ENCODE measurements at places on chromosomes 6 and 20.

DNA sequence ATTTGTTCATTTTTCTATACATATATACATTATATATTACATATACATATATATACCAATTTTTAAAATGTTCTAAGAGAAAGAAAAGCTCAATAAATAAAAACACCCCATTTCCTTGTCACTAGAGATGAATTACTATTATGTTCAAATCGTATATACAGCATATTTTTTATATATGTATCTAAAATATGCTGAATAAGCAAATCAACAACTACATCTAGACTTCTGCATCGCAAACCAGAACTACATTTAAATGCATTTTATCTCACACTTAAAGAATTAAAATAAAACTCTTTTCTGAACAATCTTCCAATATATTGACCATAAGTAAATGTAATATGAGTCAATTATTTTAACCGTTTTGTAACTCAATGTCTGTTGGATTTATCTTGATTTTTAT, 133.9 kb downstream of the LAMA2 start:
- no peak for DNase-seq

GRCh38 chr6:29490552-29490951, 2.8 kb upstream of the MAS1L start:
- no peak for DNase-seq

- no peak for DNase-seq
These were observed 65.5 kb downstream of the SOBP start for GRCh38 chr6:107555449-107555848.

- DNase-seq: no peak
These were observed 801 bp downstream of the FBXL4 start for GRCh38 chr6:98946879-98947410.

GRCh38 chr6:24019393-24019792, 106.6 kb upstream of the NRSN1 start:
- no peak for DNase-seq

DNA sequence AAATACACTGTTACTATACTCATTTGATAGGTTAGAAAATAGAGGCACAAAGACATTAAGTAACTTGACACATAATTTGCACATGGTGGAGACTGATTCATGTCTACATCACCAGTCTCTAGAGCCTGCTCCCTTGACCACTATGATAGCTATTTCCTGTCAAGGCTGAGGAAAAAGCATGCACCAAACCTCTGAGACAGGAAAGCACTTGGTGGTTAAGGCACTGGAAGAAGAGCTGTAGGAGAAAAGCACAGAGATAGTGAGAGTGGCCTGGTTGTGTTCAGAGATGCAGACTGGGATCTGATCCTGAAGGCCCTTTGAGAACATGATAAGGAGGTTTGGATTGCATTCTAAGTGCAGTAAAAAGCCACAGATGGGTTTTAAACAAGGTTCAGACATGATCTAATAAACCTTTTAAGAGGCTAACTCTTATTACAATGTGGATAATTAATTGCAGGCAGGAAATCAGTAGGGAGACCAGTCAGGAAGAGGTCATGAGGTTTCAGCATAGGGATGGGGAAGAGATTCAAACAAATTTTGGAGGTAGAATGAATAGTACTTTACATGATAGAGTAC, 168.9 kb downstream of the PHF3 start:
- DNase-seq: no peak

DNA sequence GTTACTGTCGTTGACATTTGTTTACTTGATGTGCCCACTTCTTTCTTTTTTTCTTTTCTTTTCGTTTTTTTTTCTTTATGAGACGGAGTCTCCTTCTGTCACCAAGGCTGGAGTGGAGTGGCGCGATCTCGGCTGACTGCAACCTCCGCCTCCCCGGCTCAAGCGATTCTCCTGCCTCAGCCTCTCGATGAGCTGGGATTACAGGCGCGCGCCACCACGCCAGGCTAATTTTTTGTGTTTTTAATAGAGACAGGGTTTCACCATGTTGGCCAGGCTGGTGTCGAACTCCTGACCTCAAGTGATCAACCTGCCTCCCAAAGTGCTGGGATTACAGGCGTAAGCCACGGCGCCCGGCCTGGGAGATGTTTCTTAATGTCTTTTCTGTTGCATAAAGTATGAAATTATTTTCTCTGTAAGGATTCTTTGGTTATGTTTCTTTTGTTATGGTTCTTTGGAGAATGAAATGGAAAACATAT, 33.3 kb upstream of the PRSS16 start:
- DNase-seq: no peak

- DNase-seq: no peak
These were observed 10.0 kb downstream of the SIM1 start for GRCh38 chr6:100454551-100455229.

- DNase-seq: no peak
These were observed 119.4 kb upstream of the GJE1 start for GRCh38 chr6:142013287-142013686.

- DNase-seq: no peak
These were observed 40.9 kb downstream of the VSTM2L start for GRCh38 chr20:37943501-37944455.

- no peak for DNase-seq
These were observed 1.3 kb upstream of the SDCBP2 start for GRCh38 chr20:1330075-1330830.

GRCh38 chr6:42766163-42766670, 15.6 kb upstream of the BICRAL start:
- no peak for DNase-seq

GRCh38 chr6:39083231-39083634, 31.8 kb downstream of the SAYSD1 start:
- no peak for DNase-seq

GRCh38 chr6:116326181-116326671, 44.5 kb upstream of the DSE start:
- DNase-seq: no peak

- no peak for DNase-seq
These were observed 28.4 kb upstream of the MAFB start for GRCh38 chr20:40717343-40717865.

DNA sequence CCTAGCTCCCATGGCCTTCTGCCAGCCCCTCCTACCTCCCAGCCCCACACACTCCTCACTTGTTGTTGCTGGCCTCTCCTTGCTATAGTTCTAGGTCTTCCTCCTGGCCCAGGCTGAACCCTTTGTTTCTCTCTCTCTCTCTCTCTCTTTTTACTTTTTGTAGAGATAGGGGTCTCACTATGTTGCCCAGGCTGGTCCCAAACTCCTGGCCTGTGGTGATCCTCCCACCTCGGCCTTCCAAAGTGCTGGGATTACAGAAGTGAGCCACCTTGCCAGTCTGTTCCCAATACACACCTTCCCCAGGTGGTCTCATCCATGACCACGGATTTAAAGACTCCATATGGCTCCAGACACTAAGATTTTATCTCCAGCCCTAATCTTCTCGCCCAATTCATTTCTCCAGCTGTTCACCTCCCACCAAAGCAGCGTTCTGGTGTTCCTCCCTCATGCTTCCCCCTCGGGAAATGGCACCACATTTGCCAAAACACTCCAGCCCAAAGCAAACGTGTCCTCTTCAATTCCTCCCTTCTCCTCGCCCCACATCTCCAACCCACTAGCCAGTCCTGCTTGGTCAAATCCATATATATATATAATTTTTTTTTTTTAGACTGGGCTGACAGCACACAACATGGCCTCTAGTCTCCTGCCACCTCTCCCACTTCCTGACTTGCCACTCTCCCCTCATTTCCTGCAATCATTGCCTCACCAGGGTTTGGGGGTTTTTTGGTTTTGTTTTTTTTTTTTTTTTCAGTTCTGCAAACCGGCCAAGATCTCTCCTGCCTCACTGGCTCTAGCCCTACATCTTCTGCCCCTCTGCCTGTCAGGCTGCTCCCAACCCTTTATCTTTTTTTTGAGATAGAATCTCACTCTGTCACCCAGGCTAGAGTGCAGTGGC, 104.4 kb downstream of the NCR2 start:
- DNase-seq: no peak

GRCh38 chr6:26554697-26555504, 16.7 kb downstream of the HMGN4 start:
- no peak for DNase-seq

- no peak for DNase-seq
These were observed 14.8 kb downstream of the TRIM31 start for GRCh38 chr6:30097902-30098768.

- DNase-seq: no peak
These were observed 14.8 kb upstream of the HLA-DRB1 start for GRCh38 chr6:32604434-32604877.

- no peak for DNase-seq
These were observed 46.5 kb downstream of the ADTRP start for GRCh38 chr6:11732036-11732631.

GRCh38 chr20:31505903-31506302, 8.3 kb upstream of the HM13 start:
- DNase-seq: no peak

- no peak for DNase-seq
These were observed 16.5 kb downstream of the RIPOR2 start for GRCh38 chr6:24919056-24919892.

DNA sequence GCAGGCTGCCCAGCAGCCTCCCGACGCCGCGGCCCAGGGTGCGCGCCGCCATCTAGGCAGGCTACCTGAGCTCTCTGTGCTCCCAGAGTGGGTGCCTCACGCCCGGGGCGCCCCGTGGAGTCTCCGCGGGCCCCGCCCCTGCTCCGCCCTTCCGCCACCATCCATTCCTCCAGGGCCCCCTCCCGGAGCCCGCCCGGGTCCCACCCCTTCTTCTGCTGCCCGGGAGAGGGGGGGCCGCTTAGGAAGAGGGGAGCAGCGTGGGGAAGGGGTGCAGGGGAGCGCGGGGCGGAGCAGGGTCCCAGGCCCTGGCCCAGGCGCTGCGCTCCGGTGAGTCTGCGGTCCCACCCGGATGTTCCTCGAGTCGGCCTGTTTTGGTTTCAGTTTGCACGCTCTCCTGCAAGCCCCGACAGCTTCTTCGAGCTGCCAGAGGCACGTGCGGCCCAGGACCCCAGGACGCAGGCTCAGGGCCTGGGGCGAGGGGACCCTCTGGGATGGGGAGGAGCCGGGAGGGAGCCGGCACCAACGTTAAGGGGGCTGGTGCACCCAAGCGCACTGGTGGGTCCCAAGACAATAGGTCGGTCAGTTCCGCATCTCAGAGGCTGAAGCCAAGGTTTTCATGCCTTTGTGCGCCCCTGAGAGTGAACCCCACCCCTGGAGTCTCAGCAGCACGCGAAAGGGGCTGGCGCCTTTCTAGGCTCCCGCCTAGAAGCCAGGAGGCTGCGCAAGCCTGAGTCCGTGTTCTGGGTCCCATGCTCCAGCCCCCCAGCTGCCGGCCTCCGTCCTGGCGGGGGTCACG, at the start of gene ACSS1:
TSS of gene ACSS1 (minus strand) at position 89 of the 796 bp plus-strand sequence. CDS start at position 52, 37 bp downstream.
- no peak for DNase-seq

GRCh38 chr20:63289311-63290135, 3.5 kb upstream of the COL20A1 start:
- DNase-seq: no peak

DNA sequence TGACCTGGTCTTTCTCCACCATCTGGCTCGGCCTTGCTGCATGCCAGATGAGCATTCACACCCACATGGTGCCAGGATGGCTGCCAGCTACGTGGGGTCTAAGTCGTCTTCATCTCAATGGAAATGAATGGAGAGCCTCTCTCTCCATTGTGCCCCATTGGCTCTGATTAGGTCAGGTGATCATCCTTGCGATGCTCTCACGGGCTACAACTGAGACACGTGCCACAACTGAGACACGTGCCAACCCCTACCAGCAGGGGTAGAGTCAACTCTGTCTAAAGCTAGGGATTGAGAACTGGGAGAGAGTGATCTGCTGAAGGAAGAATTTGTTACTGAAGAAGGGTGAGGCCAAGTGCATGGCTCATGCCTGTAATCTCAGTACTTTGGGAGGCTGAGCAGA, 67.3 kb upstream of the RALY start:
- DNase-seq: no peak

- no peak for DNase-seq
These were observed 50.8 kb downstream of the NCOA7 start for GRCh38 chr6:125841356-125842090.

DNA sequence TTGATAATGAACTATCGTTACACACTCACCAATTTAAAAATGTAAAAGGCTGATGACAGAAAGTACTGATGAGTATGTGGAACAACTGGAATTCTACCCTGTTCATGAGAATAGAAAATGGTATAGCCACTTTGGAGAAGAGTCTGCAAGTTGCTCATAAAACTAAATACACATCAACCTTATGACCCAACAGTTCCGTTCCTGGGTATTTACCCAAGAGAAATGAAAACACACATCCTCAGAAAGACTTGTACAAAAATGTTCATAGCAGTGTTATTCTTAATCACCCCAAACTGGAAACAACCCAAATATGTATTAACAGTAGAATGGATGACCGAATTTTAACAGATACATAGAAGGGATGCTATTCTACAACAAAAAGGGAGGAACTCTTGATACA, 145.7 kb upstream of the LRFN2 start:
- DNase-seq: no peak

DNA sequence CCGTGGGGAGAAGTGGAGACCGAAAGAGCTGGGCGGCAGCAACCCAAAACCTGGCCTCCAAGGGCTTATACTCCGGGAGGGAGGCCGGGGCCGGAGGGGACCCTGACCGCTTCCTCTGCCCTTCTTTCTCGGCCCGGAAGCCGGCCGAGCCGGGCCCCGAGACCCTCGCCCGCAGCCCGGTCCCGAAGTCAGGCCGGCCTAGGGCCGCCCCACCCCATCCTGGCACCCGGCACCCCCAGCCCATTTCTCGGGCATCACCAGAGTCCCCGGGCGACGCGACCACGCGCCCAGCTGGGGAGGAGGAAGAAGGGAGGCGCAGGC, 572 bp upstream of the ZDHHC14 start:
- no peak for DNase-seq

GRCh38 chr20:59725476-59726280, 121.3 kb downstream of the PHACTR3 start:
- DNase-seq: no peak

- no peak for DNase-seq
These were observed 149.7 kb downstream of the PLCB4 start for GRCh38 chr20:9218531-9218961.

DNA sequence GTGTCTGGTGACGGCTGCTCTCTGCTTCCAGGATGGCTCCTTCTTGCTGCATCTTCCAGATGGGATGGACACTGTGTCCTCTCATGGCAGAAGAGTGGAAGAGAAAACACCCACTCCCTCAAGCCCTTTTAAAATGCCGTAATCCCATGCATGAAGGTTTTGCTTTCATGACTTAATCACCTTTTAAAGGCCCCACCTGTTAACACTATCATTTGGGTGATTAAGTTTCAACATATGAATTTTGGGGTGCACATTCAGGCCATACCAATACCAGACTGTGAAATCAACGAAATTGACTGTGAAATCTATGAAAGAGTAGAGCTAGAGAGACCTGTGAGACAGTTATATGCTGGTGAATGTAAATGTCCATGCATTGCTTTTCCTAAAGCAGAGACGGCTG, 374.3 kb upstream of the CHD6 start:
- DNase-seq: no peak

DNA sequence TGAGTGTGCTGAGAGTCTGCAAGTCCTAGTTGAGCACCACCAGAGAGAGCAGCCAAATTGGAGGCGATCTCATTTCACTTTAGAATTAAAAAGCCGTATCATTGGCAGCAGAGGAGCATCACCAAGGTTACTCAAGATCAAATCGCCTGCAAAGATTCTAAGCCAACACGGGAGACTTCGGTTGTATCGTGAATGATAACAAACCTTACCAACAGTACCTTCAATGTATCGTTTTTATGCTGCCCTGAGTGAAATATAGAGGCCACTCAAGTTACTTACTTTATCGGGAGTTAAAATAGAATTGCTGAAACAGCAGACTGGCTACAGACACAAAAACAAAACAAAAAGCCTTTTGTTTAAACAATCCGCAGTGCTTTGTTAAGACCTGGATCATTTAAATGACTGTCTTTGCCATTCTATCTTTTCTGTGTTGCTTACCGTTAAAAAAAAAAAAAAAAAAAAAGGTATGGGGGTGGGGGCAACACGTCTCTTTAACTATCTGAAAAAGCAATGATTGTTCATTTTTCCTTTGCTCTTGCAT, 14.2 kb downstream of the NHSL1 start:
- no peak for DNase-seq
